ENCODE measurements at places on chromosomes 1 and 21. TPM values are rescaled to one million over a fixed set of nuclear protein-coding genes. Genes with fewer than 3 reads are reported as not detected.

Gene INSRR
- under 0.01 TPM for polyA plus RNA-seq

Gene LCE2B
- not detected for polyA plus RNA-seq

DNA sequence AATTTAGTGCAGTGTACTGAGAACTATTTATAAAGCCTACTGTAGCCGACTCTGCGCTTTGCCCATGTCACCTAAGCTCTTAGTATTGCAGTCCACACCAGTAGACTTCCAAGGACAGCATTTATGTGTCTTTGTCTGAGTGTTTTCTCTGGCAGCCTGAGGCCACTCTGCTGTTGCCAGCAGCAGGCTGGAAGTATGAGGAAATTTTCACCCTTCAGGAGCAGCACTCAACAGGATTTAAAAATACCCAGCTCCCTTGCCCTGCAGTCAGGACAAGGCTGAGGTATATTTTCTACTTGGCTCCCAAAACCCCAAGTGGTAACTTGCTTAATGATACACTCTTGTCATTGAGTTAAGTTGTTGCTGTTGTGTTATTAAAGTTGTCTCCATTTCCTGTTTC is 230.1 kb downstream of the SRGAP2C start:
- no peak for DNase-seq

Gene CFHR2
- polyA plus RNA-seq: not detected

DNA sequence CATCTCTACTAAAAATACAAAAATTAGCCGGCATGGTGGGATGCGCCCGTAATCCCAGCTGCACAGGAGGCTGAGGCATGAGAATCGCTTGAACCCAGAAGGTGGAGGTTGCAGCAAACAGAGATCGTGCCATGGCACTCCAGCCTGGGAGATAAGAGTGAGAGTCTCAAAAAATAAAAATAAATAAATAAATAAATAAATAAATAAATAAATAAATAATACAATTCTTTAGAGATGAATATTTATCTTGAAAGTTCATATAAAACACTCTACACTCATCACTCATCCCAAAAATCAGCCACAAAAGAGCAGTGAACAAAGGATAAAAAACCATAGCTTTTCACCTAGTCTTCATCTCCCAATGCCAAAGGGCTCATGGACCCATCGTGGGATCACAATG is 162.2 kb upstream of the C8B start:
- no peak for DNase-seq

- no peak for DNase-seq
Observed at GRCh38 chr1:9537863-9538668, 1.2 kb upstream of the SLC25A33 start.

Gene AHDC1
- 6.4 TPM for polyA plus RNA-seq

Gene ZCCHC17
- 48.8 TPM for polyA plus RNA-seq

Gene SLX9
- 20.2 TPM for polyA plus RNA-seq

DNA sequence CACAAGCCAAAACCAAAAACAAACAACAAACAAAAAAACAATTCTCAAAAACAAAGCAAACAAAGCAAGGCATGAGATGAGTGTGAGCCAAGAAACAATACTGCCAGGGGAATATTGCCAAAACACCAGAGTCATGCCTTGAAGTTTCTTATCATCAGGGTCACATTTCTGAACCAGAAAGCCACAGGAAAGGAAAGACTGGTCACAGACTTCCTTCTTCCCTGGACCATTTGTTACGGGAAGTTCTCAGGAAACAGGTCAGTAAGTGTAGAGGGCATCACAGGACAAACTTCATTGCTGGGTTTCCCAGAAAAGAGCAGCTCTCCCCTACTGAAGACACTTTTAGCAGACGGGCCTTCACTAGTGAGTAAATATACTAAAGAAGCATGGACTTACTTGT is 191.2 kb downstream of the GABPA start:
- DNase-seq: no peak

- no peak for DNase-seq
Observed at GRCh38 chr1:172814428-172814827, 155.5 kb downstream of the FASLG start.

Gene TEX50
- polyA plus RNA-seq: not detected

DNA sequence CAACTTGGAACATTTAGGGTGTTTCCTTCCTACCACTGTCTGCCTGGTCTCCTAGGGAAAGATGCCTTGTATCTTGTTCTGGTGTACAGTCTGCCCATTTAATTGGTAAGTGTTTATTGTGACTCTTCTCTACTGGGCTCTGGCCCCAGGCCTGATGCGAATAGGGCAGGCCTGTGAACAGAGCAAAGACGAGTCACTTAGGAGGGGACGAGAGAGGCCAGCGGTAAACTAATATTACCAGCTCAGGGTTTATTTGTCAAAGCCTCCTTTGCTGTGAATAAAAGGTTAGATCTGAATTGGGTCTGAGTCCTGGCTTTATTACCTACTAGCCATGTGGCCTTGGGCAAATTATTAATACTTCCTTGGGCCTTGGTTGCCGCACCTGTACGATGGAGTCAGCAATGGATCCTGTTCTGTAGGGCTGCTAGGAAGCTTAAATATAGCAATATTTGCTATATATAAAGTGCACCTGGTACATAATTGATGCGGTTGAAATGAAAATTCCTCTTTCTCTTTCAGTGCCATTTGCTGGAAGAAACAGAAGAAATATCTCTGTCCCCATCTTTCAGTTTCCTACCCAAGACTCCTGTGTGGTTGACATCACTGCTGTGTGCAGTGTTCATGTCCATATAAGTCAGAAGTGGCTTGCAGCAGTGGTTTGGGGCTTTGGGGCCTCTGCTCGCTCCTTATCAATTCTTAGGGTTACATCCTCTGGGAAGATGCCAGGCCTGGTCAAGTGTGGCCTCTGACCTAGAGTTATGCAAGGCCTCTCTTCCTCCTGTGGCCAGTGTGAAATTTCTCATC is 32.4 kb downstream of the MAPKAPK2 start:
- no peak for DNase-seq

- DNase-seq: no peak
Observed at GRCh38 chr1:202088206-202088605, 34.5 kb upstream of the GPR37L1 start.

GRCh38 chr1:103129796-103130195 is 21.5 kb upstream of the COL11A1 start:
- DNase-seq: no peak

- no peak for DNase-seq
Observed at GRCh38 chr1:245873883-245874671, 633.0 kb downstream of the SMYD3 start.

Gene RNF207
- polyA plus RNA-seq: 3.0 TPM

GRCh38 chr1:30450818-30451233 is 272.6 kb downstream of the MATN1 start:
- no peak for DNase-seq

DNA sequence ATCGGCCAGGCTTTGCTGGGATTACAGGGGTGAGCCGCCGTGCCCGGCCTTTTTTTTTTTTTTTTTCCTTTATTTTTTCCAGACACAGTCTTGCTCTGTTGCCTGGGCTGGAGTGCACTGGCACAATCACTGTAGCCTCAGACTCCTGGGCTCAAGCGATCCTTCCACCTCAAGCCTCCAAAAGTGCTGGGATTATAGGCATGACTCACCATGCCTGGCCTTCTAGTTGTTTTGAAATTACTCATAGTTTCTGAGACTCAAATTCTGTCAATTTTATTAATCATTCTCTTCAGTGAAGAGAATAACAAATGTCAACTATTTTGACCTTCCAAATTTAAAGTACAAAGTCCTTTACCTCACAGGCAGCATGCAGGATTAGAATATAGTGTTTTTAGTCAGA is 374.5 kb downstream of the PLA2G4A start:
- no peak for DNase-seq

DNA sequence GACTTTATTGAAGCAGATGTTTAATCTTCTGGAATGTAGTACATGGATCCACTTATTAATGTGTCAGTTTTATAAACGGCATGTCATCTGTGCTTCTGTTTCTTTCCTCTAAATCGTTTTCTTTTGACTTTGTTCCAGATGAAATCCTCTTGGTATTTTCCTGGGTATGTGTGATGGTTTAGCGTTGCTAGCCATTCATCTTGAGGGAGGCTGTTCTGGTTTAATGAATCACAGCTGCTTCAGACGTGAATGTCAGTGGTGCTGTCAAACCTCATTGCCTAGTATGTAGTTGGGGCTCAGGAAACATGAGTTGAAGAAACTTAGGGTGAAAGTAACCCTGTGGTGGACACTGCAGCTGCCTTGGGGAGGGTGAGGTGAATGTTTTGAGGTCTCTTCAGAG is 33.2 kb downstream of the KCNK1 start:
- no peak for DNase-seq

- DNase-seq: peak; percentile 35
Observed at GRCh38 chr1:220775240-220775853, 11.4 kb upstream of the MTARC1 start.

Measured in psoas muscle (tissue), 8 donors.